Brain (organoid and tissue), 16 donors: ENCODE measurements at places on chromosomes 3 and 15. TPM values are rescaled to one million over a fixed set of nuclear protein-coding genes. Genes with fewer than 3 reads are reported as not detected.
A peak's percentile ranks its signal among the peaks of the same experiment; 100 is the strongest.

Gene CPN2
- polyA plus RNA-seq: not detected

Gene SLC30A4
- 1.7 TPM for polyA plus RNA-seq

DNA sequence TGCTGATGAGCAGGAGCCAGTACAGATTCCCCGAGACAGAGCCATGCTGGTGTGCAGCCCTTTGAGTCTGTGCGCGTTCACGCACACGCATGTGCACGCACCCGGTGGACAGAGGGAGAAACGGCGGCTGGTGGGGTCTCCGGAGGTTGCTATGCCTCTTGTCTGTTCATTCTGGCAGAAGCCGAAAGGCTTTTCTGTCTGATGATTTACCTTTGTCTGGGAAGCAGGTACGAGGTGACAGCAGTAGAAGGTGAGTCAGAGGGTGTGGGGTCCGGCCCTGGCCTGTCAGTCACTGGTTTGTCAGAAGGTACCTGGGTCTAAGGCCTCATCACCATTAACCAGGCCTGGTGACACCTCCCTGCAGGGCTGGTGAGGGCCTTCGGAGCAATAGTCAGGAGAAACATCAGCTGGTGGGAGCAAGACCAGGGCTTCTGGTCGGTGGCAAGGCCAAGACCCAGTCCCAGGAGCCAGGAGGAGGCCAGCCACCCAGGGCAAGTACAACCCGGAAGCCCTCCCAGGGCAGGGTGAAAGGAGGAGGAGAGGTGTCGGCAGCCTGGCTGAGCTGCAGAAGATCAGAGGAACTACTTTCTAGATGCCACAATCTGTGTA, 7.5 kb downstream of the PCSK6 start:
- DNase-seq: no peak

DNA sequence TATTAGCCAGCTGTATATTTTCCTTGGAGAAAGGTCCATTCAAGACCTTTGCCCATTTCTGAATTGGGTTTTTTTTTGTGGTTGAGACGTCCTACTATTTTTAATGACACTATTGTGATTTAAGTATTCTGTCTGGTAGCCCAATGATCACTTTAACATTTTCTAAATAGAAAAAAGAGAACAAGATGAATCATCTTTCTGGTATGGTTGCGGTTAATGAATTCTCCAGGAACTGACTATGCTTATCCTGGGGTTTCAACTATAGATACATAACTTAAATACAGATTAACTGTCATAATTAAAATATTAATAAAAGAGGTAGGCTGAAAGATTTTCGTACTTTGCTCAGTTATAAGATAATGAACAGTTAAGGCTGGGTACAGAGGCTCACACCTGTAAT, 51.9 kb downstream of the PBRM1 start:
- no peak for DNase-seq

DNA sequence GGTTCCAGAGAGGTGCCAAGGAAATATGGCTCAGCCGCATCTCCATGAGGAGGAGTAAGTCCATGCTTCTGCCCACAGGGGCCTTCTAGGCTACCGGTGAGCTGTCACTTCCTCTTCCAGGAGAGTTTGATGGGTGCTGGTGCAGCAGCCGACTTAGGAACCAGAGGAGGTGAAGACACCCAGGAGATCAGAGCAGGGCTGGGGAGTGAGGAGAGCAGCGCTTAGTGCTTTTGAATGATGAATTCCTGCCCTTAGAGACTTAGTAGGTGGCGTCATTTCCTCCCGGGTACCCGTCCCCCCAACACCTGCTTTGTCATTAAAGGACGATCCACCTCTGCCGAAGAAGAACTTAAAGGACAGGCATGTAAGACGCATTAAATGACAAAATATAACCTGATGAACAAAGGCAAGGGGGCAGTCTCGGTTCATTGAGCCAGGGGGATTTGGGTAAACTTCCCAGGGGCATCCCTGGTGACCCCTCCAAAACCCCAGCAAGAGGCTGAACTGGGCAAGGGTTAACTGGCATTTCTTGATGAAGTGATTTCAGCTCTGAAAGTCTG, 67.6 kb downstream of the HES1 start:
- DNase-seq: peak; percentile 19
